Dermis blood vessel endothelial cell (primary cell): ENCODE measurements at places on chromosomes 1 and 21. TPM values are rescaled to one million over a fixed set of nuclear protein-coding genes. Genes with fewer than 3 reads are reported as not detected.

Gene GBP6
- total RNA-seq: under 0.01 TPM in 1 of 2 replicates, not detected in the other

Gene RHBDL2
- total RNA-seq: 0.28 and 0.51 TPM in 2 replicates

Gene TTC34
- under 0.01 and 0.05 TPM in 2 replicates for total RNA-seq

Gene SHE
- 108 and 177 TPM in 2 replicates for total RNA-seq

Gene MT1HL1
- total RNA-seq: not detected in 2 replicates

Gene ANKRD35
- 0.09 and 0.17 TPM in 2 replicates for total RNA-seq

Gene ADAMTS5
- total RNA-seq: 0.33 and 0.34 TPM in 2 replicates

Gene AZIN2
- 0.28 and 2.2 TPM in 2 replicates for total RNA-seq

Gene CLDN17
- not detected in 2 replicates for total RNA-seq

Gene AIRE
- not detected in 2 replicates for total RNA-seq

Gene NCAM2
- total RNA-seq: 0.17 and 0.42 TPM in 2 replicates

Gene NBPF20
- total RNA-seq: 3.2 and 5.6 TPM in 2 replicates

Gene SLC30A10
- total RNA-seq: not detected in 2 replicates

Gene CRYAA
- not detected in 2 replicates for total RNA-seq

Gene KRTAP26-1
- not detected in 2 replicates for total RNA-seq

Gene AMY1C
- not detected in 2 replicates for total RNA-seq

Gene HSPA6
- total RNA-seq: 0.17 and 0.42 TPM in 2 replicates

Gene OR2T33
- not detected in 2 replicates for total RNA-seq

Gene LCE3E
- total RNA-seq: not detected in 2 replicates

Gene KCNJ9
- total RNA-seq: not detected in 2 replicates

Gene CATSPERE
- 0.42 and 1.4 TPM in 2 replicates for total RNA-seq

Gene FMN2
- total RNA-seq: 0.14 and 1.5 TPM in 2 replicates

Gene CLCA2
- total RNA-seq: under 0.01 TPM in 1 of 2 replicates, not detected in the other
